ENCODE measurements at places on chromosomes 11 and 22.

GRCh38 chr22:44403602-44404329 lies 91.0 kb upstream of the SHISAL1 start:
- peaks cover 8% of the 10 kb centered on the region for H3K27me3 ChIP-seq
- no peaks in the 10 kb centered on the region for H3K4me1 ChIP-seq
- H3K4me3 ChIP-seq, result no peak overlapping the region
- DNase-seq, result peak; percentile 24

GRCh38 chr11:5846701-5847100 lies 5.0 kb upstream of the OR52E6 start:
- H3K27me3 ChIP-seq, result no peaks in the 10 kb centered on the region
- H3K4me1 ChIP-seq, result no peaks in the 10 kb centered on the region
- no peak overlapping the region for H3K4me3 ChIP-seq
- no peaks in the 10 kb centered on the region for H3K36me3 ChIP-seq

DNA sequence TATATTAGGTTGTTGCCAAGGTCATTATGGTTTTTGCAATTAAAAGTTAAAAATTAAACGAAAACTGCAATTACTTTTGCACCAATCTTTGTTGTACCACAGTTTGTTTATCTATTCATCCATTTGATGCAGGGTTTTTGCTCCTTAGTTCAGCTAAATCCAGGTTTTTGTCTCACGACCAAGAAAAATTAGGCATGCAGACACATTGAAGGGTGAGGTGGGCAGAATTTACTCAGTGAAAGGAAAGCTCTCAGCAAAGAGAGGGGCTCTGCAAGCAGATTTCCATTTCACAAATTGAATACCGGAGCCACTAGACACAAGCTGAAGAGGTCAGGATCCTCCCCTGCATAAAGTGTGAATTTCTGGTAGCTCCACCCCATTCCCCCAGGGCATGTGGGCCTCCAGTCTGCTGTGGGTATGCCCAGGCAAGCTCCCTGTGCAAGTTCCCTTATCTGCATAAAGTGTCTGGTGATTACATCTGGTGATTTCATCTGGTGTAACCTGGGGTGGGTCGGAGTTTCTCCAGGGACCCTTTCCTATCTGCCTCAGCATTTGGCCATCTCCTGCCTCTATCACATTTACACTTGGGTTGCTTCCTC lies 33.3 kb downstream of the APOL6 start:
- no peaks in the 10 kb centered on the region for H3K27me3 ChIP-seq
- no peaks in the 10 kb centered on the region for H3K36me3 ChIP-seq
- H3K4me1 ChIP-seq, result no peaks in the 10 kb centered on the region
- no peak for DNase-seq
- H3K27ac ChIP-seq, result no peak overlapping the region
- H3K4me3 ChIP-seq, result no peak overlapping the region

DNA sequence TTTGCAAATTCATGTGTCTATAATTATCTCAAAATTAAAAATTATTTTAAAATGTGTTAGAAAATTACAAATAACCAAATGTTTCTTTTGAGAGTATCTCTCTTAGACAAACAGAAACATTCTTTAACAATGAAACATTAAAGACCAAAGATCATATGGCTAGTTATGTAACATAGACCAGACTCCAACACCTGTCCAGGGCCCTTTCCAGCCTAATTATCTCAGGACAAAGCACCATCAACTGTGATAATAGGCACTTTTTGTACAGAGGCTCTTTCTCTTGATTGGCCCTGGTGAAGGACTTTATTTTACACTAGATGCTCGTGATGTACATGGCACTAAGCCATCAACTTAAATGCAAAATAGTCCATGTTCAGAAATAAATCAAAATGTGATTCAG lies 5.0 kb upstream of the PLEKHA7 start:
- no peaks in the 10 kb centered on the region for H3K27me3 ChIP-seq
- no peak overlapping the region for H3K4me3 ChIP-seq
- H3K27ac ChIP-seq, result no peak overlapping the region
- no peaks in the 10 kb centered on the region for H3K36me3 ChIP-seq
- H3K4me1 ChIP-seq, result no peaks in the 10 kb centered on the region

GRCh38 chr11:84136926-84137325 lies 850.8 kb upstream of the CCDC90B start:
- no peaks in the 10 kb centered on the region for H3K4me1 ChIP-seq
- H3K36me3 ChIP-seq, result no peaks in the 10 kb centered on the region
- no peak overlapping the region for H3K4me3 ChIP-seq
- no peak overlapping the region for H3K27ac ChIP-seq
- H3K27me3 ChIP-seq, result no peaks in the 10 kb centered on the region
- DNase-seq, result no peak

DNA sequence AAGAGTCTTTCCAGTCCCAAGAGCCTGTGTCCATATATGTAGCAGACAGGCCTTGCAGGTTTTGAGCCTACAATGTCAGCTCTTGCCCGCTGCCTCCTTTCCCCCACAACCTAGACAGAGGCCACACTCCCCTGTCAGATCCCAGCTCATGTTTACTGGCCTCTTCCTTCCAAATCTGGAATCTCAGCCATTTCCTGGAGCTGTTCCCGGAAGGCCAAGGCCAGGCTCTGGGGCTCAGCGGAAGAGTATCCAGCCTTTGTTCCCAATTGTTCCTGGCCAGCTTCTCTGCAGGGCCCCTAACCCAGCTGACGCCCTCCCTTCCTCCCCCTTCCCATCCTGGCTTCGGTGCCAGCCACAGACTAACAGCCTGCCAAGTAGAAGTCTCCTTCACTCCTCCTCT lies 1.0 kb upstream of the ROBO4 start:
- peaks cover 4% of the 10 kb centered on the region for H3K27me3 ChIP-seq
- H3K4me3 ChIP-seq, result no peak overlapping the region
- no peaks in the 10 kb centered on the region for H3K36me3 ChIP-seq
- DNase-seq, result peak; percentile 35

DNA sequence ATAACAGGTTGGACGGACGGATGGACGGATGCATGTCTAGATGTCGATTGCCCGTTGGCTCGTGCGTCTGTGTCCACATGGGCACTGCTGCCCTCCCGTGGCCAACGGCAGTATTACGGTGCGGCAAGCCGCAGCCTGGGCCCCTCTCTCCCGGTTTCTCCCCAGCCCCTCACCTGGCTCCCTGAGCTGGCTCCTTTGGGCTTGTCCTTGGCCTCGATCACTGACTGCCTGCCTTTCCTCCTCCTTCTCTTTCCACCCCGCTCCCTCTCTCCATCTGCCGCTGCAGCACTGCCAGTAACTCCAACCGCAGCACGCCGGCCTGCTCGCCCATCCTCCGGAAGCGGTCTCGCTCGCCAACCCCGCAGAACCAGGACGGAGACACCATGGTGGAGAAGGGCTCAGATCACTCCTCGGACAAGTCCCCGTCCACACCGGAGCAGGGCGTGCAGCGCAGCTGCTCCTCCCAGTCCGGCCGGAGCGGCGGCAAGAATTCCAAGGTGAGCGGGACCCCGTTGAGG lies 77.3 kb downstream of the SCN3B start:
- no peak overlapping the region for H3K27ac ChIP-seq
- peaks cover 15% of the 10 kb centered on the region for H3K27me3 ChIP-seq
- peak; percentile 93 for DNase-seq
- H3K4me3 ChIP-seq, result no peak overlapping the region

DNA sequence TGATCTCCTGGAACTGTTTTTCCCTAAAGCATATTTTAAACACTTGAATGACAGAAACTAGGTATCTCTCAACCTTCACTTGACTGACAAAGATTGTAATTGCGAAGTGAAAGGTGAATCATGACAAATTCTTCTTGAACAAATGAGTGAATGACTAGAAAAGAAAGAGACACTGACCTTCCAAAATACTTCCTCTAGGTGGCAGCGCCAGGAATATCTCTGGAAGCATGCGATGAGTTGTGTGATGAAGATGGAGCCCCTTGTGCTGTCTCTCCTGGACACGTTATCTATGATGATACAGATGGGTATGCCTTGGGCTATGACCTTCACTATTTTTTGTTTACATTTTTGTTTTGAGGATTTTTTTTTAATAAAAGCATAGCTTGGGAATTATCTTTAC lies 7.0 kb upstream of the CASP12 start:
- DNase-seq, result no peak
- H3K36me3 ChIP-seq, result peaks cover 5% of the 10 kb centered on the region
- no peaks in the 10 kb centered on the region for H3K4me1 ChIP-seq
- H3K4me3 ChIP-seq, result no peak overlapping the region
- H3K27ac ChIP-seq, result no peak overlapping the region
- no peaks in the 10 kb centered on the region for H3K27me3 ChIP-seq

DNA sequence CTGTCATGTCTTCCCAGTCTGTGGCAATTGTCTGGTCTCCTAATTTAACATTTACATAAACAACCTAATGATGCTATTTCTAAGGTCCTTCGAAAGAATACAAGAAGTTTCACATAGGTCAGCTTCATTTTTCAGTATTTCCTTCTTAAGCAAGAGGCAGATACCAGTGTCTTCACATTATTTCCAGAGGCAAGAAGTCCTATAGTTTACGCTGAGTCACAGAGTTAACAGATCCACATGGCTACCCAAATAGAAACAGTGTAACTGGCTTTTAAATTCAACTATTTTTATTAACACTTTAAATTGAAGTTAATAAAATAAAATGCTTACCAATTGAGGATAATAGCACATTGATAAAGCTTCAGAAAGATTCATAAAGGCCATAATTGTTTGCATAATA lies 10.9 kb downstream of the PRRG4 start:
- no peaks in the 10 kb centered on the region for H3K27me3 ChIP-seq
- H3K4me1 ChIP-seq, result no peaks in the 10 kb centered on the region
- no peak overlapping the region for H3K4me3 ChIP-seq
- H3K36me3 ChIP-seq, result peaks cover 3% of the 10 kb centered on the region
- no peak for DNase-seq

DNA sequence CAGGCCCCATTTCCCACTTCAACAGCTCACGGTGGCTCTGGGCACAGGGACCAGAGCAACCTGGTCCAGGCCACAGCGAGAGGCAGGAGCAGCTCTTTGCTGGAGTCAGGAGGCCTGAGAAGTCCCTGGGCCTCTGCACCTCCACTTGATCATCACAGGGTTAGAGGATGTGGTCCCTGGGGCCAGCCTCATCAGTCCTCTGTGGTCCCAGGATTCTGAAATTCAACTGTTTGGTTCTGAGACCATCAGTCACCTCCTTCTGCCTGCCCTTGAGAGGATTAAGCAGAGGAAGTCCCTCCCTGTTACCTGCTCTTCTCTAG lies 24.9 kb upstream of the CBX7 start:
- no peaks in the 10 kb centered on the region for H3K27me3 ChIP-seq
- H3K4me1 ChIP-seq, result peaks cover 27% of the 10 kb centered on the region
- no peak overlapping the region for H3K4me3 ChIP-seq
- DNase-seq, result no peak

DNA sequence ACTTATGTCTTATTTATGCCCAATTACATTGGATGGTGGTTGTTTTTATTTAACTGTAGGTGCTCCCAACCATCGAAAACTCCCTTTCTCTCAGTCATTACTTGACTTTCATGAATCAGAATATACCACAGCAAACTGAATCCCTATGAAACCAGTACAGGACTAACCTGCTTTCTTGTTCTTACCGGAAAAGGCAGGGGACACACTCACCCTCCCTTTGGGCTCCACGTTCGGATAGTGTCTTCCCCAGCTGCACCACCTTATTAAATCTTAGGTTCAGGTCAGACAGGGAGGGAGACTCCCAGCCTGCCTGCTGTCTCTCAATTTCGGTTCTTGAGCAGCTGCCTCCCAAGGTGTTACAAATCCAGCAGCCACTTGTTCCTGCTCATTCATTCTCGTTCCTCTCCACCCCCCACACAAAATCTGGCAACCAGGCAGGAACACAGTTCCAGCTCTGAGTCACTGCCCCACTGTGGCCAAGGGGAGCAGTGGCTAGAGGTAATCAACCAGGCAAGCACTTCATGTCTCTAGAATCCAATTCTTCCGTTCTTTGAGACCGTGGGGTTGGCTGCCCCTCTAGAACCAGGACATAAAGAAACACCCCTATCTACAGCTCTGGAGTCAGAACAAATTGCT lies 133.0 kb downstream of the PLEKHA7 start:
- no peak overlapping the region for H3K4me3 ChIP-seq
- DNase-seq, result peak; percentile 38
- H3K27me3 ChIP-seq, result no peaks in the 10 kb centered on the region
- no peaks in the 10 kb centered on the region for H3K36me3 ChIP-seq
- peaks cover 7% of the 10 kb centered on the region for H3K4me1 ChIP-seq

DNA sequence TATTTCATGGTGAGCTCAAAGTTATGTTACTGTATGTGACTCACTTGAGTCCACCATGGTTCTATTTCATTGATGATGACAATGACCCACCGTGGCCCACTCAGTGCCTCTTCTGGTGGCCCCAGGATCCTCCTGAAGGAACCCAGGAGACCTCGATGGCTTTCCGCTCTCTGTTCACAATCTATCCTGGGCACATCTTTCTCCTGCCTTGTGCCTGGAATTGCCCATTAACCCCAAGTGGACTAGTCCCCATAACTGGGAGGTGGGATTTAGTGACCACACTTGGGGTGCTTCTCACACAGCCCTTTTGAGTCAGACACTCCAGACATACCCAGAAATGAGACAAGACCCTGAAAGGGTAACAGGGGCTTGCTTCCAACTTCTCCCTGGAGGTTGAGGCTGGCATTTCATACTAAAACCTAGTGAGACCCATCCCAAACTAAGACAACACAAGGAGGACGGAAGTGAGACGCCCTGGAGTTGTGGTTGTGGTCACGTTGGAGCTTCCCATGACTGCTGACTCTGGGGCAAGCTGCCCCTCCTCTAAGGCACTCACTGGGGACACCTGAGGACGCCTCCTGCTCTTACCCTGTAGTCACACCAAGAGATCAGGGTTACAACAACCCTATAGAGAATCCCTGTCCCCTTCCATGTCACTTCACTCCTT lies 22.1 kb downstream of the IGLL5 start:
- no peak overlapping the region for H3K27ac ChIP-seq
- no peaks in the 10 kb centered on the region for H3K36me3 ChIP-seq
- H3K4me1 ChIP-seq, result no peaks in the 10 kb centered on the region
- no peak overlapping the region for H3K4me3 ChIP-seq

DNA sequence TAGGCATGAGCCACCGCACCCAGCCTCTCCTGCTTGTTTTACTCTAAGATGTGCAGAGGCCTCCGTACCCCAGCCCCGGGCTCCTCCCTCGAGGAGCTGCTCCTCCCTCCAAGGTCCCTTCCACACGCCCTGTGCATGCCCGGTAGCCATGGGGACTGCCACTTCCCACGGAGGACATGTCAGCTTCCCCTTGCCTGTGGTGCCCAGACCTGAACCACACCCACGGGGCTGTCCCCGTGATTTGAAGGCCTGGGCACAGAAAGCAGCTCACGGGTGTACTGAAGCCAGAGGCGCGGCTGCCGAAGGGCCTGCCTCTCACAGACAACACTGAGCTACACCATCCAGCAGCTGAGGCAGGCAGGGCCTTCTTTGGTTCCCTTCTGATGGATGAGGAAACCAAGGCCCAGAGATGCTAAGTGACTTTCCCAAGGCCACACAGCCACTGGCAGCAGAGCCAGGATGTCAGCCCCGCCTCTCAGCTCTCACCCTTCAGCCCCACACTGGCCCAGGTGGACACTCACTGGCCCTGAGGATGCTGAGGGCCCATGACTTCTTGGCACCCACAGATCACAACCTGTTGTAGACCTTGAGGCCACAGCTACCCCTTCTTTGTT lies 7.3 kb downstream of the INS start:
- DNase-seq, result no peak
- no peak overlapping the region for H3K4me3 ChIP-seq
- H3K36me3 ChIP-seq, result no peaks in the 10 kb centered on the region
- no peak overlapping the region for H3K27ac ChIP-seq
- peaks cover 15% of the 10 kb centered on the region for H3K27me3 ChIP-seq
- H3K4me1 ChIP-seq, result peaks cover 8% of the 10 kb centered on the region

GRCh38 chr22:25702040-25702439 lies 39.9 kb upstream of the MYO18B start:
- DNase-seq, result no peak
- H3K27ac ChIP-seq, result no peak overlapping the region
- H3K4me3 ChIP-seq, result no peak overlapping the region
- no peaks in the 10 kb centered on the region for H3K4me1 ChIP-seq

GRCh38 chr11:94753630-94754029 lies 14.5 kb upstream of the AMOTL1 start:
- H3K4me1 ChIP-seq, result no peaks in the 10 kb centered on the region
- H3K27ac ChIP-seq, result no peak overlapping the region
- no peaks in the 10 kb centered on the region for H3K36me3 ChIP-seq
- H3K27me3 ChIP-seq, result no peaks in the 10 kb centered on the region
- no peak for DNase-seq
- no peak overlapping the region for H3K4me3 ChIP-seq
